ENCODE measurements at places on chromosomes 5 and 9.

DNA sequence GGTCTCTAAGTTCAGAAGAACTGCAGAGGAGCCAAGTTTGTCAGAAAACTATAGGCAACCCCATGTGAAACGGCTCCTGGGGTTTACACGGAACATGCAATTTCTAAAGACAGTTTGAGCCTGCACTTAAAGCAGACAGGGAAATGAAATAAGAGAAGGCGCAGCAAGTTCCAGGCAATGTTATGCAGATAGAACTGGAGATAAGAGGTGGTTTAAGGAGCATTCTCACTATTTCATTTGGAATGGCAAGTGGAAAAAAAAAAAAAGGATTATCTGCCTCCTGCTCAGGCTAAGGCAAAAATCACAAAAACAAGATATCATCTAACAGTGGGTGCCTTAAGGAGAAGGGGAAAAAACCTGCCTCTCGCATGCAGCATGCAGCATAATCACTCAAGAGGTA, 2252.4 kb downstream of the MAT2B start:
- DNase-seq, result no peak

DNA sequence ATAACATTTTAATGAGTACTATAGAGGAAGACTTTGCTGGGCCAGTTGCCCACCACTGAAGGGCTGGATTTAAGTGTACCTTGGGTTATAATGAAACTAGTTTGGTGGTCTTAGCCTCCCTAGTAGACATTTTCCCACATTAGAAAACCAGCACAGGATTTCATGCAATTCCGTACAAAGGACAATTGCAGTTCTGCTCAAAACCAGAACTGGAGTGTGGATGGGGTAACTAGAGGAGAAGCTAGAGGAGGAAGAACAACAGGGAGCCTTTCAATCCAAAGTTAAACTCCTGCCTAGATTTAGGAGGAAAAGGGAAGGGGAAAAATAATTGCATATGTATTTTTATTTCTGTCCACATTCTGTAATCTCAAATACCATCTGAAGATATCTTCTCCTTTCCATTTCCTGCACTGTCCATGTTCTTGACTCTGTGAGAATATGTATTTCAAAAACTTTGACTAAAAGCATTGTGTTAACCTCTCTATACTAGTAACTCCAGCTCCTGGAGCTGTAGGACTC, 97.5 kb upstream of the SSBP2 start:
- DNase-seq, result no peak

- peak; percentile 91 for DNase-seq
Observed at GRCh38 chr5:137370096-137371071, 128.7 kb downstream of the SPOCK1 start.

- peak; percentile 49 for DNase-seq
Observed at GRCh38 chr9:119289740-119290433, 79.3 kb downstream of the BRINP1 start.

DNA sequence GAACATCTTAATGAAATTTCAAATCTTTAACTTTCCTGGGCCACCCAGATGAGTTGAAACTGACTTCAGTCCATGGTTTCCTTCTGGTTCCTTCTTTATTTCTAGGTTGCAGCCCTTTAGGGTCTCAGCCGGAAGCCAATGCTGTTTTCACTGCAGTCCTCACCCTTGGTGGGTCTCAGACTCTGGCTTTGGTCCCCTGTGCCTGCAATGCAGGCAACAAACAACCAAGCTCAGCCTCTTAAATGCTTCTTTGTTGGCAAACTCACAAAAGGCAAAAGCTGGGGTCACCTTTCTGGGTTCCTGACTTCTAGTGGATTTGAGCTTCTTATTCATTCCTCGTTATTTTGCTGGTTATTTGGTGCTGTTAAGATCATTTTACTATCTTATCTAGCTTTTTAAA, 19.3 kb upstream of the APC start:
- DNase-seq, result no peak

- DNase-seq, result peak; percentile 81
Observed at GRCh38 chr5:56200971-56201666, 32.0 kb downstream of the ANKRD55 start.

DNA sequence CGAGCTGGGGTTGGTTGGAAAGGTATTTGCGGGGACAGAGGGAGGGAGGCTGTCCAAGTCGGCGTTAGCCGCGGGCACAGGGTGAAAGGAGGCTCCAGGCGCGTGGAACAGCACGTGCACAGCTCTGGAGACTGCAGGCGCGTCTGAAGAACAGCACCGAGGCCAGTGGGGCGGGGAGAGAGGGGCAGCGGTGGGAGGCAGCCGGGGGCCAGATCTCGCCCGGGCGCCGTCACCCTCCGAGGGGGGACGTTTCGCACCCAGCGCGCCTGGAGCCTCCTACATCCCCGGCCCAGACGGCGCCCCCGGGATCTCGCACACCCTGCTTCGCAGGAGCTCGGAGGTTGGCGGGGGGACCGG, 79.6 kb downstream of the NTNG2 start:
- DNase-seq, result no peak

- DNase-seq, result peak; percentile 82
Observed at GRCh38 chr5:146860213-146860893, 18.2 kb downstream of the PPP2R2B start.

GRCh38 chr5:98309785-98310598, 463.5 kb upstream of the RGMB start:
- peak; percentile 100 for DNase-seq

- peak; percentile 84 for DNase-seq
Observed at GRCh38 chr9:16333691-16334090, 536.8 kb downstream of the BNC2 start.

- DNase-seq, result no peak
Observed at GRCh38 chr9:91847581-91848091, 102.4 kb downstream of the ROR2 start.

GRCh38 chr5:181186022-181186421, 19.0 kb downstream of the TRIM7 start:
- no peak for DNase-seq

DNA sequence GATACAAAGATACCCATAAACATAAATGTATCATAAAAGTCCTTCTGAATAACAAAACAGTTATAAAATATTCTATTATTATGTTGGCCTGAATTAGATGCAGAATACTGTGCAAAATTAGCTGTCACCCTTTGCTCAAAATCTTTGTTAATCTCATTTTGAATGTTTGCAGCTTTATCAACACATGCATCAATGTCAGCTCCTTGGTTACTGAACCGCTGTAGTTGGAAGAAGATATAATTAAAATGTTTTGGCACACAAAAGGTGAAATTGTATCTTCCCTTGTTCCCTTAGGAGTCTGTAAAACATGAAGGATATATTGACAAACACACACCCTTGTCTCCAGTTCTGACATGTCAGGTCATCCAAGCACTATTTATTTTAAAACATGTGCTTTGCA, 146.3 kb upstream of the POU5F2 start:
- DNase-seq, result no peak

- DNase-seq, result peak; percentile 12
Observed at GRCh38 chr5:95669985-95670384, 12.8 kb downstream of the SPATA9 start.

DNA sequence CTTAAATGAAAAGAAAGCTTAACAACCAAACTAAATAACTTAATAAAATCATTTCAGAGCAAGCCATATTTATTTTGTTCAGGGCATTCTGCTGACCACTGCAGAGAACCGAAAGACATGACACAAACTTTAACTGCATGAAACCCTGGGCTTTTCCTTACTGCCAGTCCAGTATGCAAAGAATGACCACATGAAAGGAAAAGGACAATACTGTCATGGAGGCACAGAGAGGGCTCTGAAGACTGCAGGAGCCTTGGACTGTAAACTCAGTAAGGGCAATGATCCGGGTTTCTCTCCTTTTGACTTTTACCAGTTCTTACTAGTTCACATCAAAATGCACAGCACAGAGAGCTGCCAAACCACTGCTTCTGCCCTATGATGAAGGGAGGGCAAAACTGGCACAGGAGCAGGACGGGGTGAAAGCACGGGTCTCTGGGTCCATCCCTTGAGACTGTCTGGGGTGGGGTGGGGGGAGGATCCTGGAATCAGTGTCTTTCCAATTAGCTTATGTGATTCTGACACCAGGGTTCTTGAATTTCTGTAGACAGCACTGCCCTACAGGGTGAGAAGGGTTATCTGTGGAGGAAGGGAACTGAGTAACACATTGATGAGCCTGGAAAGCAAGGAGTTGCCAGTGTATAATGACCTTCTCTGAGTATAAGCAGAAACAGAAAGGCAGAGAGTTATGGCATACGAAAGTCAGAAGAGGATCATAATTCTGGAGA, 44.7 kb downstream of the RNF130 start:
- DNase-seq, result no peak

DNA sequence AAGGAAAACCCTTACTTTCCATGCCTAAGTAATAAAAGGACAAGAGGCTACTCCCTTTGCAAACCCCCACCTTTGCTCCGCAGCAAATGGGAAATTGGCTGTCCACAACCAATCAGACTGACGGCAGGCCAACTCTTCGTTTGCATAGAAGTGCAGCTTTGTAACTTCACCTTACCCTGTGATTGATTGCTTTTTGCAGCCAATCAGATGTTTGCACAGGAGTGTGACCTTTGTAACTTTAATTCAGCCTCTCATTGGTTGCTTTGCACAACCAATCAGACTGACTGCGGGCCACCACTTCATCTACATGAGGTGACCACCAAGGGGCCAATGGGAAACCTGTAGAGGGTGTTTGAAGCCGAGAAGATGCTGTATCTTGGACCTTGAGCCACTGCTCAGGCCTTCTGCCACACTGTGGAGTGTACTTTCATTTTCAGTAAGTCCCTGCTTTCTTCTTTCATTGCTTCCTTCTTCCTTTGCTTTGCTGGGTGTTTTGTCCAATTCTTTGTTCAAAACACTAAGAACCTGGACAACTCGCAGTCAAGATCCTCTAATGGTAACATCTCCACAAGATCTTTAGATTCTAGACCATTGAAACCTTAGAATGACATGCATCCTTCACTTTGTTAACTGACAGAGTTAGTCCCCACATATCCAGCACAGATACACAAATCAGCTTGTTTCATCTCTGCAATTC, 51.3 kb upstream of the FREM1 start:
- peak; percentile 21 for DNase-seq

DNA sequence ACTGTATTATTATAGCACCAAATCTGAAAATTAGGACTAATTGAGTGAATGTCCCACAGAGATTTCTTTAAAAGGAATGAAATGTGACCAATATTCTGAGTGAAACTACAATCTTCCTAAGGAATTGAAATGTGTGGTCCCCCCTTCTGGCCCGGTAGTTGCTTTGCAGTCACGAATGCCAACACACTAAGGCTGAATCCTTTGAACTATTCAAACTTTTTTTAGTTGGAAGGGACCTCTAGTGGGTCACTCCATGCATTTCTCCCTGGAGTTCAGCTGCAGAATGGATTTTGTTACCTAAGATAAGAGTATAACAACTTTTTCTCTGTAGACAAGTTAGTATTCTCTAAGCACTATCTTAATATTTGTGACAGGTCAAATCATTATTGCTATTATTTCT, 2.8 kb downstream of the CDH6 start:
- peak; percentile 43 for DNase-seq

GRCh38 chr5:151066920-151067319, 13.9 kb downstream of the TNIP1 start:
- no peak for DNase-seq

DNA sequence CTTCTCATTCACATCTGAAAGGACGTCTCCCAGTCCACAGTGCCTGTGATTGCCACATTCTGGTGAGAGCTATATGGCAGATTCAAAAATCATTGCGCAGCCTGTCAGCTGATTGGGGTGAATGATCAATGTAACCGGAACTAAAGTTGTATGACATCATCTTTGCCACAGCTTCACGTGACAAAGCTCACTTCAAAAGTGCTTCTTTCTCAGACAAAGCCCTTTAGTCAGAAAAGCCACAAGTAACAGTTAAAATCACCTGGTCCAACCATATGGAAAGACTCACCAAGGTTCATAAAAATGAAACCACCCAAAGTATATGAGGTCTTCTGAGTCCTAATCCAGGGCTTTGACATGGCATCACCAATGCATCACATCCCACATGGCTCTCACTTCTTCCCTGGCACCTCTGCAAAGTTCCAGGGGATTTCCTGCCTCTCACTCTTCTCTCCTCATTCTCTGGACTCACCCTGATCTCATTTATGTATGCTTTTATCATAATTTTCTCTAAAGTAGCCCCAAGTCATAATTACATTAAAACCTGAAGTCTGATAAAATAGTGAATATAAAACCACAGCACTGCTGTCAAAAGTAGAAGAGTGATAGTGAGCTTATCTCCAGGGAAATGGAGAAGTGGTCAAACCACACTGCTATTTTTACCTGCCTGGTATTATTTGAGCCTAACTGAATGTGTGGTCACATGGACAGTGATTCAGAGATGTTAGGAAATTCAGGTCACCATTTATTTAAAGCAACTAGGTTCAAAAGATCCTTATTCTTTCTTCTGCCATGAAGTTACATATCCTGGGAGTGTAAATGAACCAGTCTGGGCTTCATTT, 193.1 kb upstream of the PTGER4 start:
- DNase-seq, result peak; percentile 82

DNA sequence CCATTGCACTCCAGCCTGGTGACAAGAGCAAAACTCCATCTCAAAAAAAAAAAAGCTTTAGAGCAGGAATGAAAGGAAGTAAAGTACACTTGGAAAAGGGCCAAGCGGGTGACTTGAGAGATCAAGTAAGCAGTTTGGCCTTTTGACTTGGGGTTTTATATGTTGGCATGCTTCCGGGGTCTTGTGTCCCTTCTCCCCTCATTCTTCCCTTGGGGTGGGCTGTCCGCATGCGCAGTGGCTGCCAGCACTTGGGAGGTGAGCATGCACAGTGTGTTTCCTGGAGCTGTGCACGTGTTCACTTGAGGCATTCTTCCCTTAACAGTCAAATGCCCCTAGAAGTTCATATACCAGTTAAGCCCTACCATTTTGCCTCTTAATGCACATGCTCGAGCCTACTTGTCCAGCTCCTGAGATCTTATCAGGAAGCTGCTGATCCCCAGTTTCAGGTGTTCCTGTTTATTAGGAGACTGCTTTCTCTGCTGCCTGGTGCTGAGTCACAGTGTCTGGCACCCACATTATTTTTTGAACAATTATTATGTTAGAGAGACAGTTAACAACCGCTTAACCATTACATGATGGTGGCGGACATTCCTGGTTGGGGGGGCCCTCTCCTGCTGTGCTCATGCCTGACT, 32.6 kb upstream of the PRRC2B start:
- peak; percentile 86 for DNase-seq

GRCh38 chr9:131734781-131735180, 5.1 kb downstream of the RAPGEF1 start:
- DNase-seq, result no peak

DNA sequence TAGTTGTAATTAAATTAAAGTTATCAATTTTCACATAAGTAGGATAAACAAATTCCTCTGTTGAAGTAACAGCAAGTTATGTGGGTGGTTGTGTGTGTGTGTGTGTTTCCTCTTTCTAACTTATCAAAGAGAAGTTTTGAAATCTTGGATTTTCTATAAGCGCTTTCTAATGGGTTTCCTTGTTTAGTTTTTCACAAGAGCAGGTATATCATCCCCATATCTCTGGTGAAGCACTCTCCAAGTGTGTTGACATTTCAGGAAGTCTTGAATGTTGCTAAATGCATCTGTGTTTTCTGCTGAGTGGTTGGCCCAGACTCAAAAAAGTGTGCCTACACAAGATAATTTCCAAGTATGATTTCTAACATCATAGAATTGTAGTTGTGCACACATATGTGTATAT, 43.3 kb downstream of the PRDM6 start:
- DNase-seq, result no peak

- DNase-seq, result no peak
Observed at GRCh38 chr9:127058011-127058644, 64.3 kb downstream of the ANGPTL2 start.

GRCh38 chr9:94885854-94886447, 159.5 kb downstream of the AOPEP start:
- DNase-seq, result no peak

Data from M059J (cell line).